ENCODE measurements at places on chromosomes 4 and X.

DNA sequence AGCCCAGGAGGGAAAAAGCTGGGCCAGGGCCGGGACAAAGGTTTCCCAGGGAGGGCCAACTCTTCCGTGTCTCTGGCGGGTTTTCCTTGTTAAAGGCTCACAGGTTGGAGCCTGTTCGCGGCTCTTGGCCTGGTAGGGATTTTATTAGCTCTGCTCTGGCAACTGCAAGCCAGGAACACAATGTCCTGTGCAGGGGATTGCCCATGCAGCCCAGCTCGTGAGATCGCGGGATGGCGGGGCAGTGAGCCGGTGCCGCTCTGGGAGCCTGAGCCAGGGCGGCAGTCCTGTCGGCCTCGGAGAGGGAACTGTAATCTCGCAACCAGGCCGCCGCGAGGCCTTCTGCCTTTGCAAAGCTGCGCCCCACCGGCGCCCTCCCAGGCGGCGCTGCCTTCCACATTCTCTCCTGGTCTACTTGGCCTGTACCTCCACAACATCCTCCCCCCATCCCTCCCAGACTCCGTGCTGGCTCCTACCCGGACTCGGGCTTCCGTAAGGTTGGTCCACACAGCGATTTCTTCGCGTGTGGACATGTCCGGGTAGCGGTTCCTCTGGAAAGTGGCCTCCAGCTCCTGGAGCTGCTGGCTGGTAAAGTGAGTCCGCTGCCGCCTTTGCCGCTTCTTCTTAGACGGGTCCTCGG is 2.1 kb downstream of the PITX2 start:
- DNase-seq: no peak

- DNase-seq: no peak
These were observed 7.0 kb downstream of the RS1 start for GRCh38 chrX:18664947-18665346.

DNA sequence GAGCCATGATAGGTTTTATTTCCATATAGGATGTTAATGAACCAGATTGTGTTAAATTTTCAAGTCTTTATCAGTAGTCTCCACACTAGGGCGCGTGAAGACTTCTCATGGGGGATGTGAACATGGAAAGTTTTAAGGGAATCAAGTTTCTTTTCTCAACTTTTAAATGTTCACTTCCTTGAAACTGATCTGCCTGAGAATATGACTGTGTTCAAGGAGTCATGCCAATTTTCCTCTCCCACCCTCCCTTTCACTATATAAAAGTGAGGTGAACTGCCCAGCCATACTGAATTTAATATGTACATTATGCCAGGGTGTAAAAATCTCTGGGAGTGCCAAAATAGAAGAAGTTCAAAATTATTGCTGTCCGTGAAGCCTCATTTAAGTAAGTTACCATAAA is 30.4 kb upstream of the HPGDS start:
- DNase-seq: no peak

GRCh38 chr4:36676139-36677050 is 395.0 kb downstream of the DTHD1 start:
- DNase-seq: no peak

GRCh38 chr4:156346959-156347385 is 393.3 kb upstream of the CTSO start:
- DNase-seq: no peak

GRCh38 chr4:15162465-15163283 is 160.4 kb downstream of the CPEB2 start:
- no peak for DNase-seq
